Stimulated activated CD4-positive, alpha-beta T cell treated with anti-CD3 and anti-CD28 coated beads, Interleukin-1b, Interleukin-23, amount 100 ng/mL, for 48 hours (primary cell): ENCODE measurements at places on chromosomes 12 and 14.

- no peak for DNase-seq
These were observed 125.3 kb downstream of the IPO8 start for GRCh38 chr12:30570211-30570890.

- no peak for DNase-seq
These were observed 9.3 kb downstream of the PEBP1 start for GRCh38 chr12:118145113-118145797.

- DNase-seq, result no peak
These were observed 180.2 kb upstream of the PZP start for GRCh38 chr12:9388379-9388778.

GRCh38 chr12:38156497-38157245, 159.9 kb upstream of the ALG10B start:
- no peak for DNase-seq

DNA sequence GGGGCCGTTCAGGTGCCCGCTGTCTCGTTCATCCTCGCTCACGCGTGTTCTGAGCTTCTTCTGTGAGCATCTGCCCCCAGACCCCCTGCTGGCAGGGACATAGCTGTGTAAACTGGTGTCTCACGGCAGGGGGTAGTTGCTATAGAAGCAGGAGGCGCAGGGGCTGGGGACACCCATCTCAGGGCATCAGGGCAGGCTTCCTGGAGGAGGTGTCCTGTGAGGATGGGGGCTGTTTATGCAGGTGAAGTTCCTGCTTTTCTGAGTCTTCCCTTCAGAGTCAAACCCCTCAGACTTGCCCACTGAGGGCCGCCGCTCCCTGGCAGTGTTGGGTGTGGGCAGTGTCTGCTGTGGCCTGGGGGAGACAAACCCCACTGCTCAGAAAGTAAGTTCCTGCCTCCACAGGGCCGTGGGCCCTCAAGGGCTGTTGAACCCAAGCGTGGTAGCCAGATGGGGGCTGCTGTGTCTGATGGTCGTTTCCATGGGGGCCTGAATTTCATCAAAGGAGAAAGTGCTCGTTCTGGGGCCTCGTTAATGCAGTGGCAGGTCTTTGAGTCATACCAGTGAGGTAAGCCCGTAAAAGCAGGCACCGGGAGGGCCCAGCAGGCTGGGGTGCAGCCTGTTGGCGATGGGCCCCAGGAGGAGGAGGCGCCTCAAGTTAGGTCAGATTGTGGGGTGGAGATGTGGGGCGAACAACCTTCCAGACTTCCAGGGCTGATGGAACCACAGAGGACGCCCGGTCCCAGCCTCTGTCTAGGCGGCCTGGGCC, 23.4 kb downstream of the KIF26A start:
- DNase-seq, result no peak

GRCh38 chr12:91105807-91106206, 5.5 kb downstream of the LUM start:
- no peak for DNase-seq

DNA sequence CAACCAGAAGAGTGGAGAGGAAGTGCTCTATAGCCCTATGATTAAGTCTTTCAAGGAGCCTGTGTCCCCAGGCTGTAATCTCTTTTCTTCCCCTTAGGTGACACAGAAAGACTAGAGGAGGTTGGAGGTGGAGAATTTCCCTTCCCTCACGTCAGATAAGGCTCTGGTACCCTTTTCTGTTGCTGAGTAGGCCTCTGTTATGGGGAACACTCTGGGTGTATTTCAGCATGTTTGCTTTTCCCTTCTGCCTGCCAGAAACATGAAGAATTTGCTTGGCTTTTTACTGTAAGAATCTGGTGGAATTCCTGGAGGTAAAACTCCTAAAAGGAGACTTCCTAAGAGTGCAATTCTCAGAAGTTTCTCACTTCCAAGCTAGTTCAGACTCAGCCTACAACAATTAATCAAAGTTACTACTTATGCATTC, 58.3 kb downstream of the SIX1 start:
- no peak for DNase-seq

GRCh38 chr14:42965512-42965911, 1358.8 kb downstream of the LRFN5 start:
- no peak for DNase-seq

DNA sequence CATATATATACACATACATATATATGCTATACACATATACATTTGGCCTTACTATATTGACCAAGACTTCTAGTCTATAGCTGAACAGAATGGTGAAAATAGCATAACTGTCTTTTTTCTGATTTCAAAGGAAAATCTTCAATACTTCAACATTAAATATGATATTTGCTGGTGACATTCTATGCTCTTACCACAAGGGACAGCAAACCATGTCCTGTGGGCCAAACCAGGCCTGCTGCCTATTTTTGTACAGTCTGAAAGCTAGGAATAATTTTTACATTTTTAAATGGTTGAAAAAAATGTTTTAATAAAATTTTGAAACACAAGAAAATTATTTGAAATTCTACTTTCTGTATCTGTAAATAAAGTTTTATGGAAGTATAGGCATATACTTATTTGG, 63.6 kb downstream of the EML5 start:
- DNase-seq, result no peak

DNA sequence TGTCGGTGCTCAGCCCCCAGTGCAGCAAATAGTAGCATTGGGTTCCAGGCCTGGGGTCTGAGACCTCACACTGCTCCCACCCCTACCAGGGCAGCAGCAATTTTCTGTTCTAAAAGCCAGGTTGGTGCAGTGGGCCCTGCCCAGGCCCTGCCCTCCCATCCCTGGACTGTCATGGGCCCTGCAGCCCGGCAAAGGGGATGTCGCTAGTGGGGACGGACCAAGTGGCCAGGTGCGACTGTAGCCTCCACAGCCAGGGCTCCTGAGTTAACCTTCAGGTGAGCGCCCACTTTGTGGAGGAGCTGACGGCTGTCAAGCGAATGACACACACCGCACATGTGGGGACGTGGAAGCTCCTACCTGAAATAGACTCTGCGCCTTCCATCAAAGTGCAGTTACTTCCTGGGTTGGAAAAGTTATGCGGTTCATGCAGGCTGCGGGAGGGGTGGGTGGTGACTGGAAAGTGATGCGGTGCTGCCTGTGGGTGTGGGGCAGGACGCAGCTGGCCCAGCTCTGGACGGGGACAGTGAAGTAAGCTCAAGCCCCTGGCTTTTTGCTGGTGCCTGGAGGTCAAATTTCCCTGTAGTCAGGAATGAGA, 1.5 kb downstream of the INF2 start:
- no peak for DNase-seq

- DNase-seq, result no peak
These were observed 10.3 kb upstream of the KRT1 start for GRCh38 chr12:52690351-52691075.

- no peak for DNase-seq
These were observed 64.7 kb downstream of the VEZT start for GRCh38 chr12:95282266-95282665.

- no peak for DNase-seq
These were observed 28.6 kb downstream of the GNS start for GRCh38 chr12:64730588-64730969.

DNA sequence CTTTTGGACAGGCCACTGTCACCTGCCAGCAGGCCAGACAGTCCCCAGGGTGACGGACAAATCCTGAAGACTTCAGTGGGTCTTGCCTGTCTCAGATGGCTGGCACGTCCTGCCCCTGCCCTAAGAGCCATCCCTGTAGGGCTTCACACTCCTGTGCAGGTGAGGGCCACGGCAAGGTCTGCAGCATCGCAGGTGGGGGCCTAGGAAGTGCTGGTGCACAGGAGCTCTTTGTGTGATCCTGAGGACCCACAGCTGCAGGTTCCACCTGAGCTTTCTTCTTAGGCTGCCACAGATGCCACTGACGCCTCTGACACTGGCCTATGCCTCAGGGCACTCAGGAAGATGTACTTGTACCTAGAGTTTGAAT, 108.5 kb upstream of the FKBP4 start:
- no peak for DNase-seq

DNA sequence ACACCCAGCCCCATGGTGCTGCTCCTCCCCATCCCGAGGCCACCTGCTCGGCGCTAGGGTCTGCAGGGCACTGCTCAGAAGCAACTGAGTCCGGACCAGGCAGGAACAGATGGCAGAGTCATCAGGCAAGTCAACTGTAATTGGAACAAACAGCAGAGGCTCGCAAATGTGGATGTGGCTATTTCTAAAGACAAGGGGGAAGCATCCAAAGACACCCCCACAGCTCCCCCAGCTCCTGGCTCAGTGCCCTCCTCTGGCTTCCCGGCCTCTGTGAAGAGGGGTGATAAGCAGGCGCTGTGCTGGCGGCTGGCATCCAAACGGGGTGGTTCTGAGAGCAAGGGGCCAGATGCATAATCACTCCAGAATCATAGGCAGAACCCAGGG, 125.6 kb downstream of the PIWIL1 start:
- no peak for DNase-seq

DNA sequence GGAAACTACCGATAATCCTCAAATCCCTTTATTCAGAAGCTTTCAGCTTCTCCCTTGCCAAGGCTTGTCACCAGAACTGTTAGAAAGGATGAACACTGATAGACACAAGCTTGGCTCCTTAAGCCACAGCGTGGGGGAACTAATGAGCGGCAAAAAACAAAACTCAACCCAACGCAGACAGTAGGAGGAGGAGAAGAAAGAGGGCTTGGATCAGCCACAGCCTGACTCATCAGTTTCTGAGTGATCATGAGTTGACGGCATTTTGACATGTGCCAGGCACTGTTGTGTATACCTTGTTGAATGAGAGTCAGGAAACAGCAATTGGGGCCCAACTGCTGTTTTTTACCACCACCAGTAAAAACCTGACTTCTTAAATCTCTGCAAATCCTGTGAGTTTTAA, 23.7 kb downstream of the PLXNC1 start:
- DNase-seq, result peak; percentile 66

GRCh38 chr14:103104654-103105452, 10.3 kb downstream of the EXOC3L4 start:
- DNase-seq, result peak; percentile 55

GRCh38 chr14:54784060-54784459, 118.6 kb downstream of the GCH1 start:
- no peak for DNase-seq

DNA sequence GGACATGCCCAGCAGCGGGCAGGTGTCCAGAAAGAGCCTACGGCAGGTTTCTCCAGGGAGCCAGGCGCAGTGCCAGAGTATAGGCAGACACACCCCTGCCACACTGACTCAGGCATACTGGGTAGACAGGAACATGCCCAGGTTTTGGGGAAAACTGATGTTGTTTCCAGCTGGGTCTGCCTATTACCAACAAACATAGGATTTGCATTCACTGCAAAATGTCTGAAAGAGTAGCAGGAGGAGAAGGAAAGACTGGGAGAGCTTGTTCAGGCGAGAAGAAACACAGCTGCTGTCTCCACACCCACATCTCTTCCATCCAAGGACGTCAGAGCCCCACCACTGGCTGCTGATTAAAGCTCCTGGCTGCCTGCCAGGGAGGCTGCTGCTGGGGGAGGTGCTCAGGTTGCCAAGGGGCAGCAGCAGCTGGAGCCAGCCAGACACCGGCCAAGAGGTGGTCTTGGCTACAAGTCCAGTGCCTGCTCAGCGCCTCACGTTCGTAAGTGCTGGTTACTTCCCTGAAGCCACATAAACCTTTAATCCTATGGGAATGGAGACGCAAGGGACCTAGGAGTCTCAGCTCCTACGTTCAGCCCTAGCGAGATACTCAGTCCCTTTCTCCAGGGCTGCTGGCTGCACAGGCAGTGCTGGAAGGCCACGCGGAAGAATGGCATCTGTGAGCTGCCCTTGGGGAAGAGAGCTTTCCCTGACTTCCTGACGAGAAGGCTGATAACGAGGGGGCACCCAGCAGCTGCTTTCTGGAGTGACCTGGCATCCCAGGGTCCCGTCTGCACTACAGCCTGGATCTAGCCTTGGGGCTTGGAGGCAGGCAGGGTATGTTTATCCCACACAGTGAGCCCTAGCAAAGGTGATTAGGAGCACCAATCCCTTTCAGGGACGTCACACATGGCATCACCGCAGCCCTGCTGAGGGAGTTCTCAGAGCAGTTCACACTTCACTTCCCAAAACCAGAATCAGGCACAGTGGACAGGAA, 58.1 kb downstream of the PLEKHG3 start:
- peak; percentile 35 for DNase-seq
